Stimulated activated CD4-positive, alpha-beta T cell treated with anti-CD3 and anti-CD28 coated beads, Interleukin-1b, Interleukin-23, amount 100 ng/mL, for 4 hours (primary cell): ENCODE measurements at places on chromosomes 4 and X.

- DNase-seq, result no peak
Observed at GRCh38 chr4:83703752-83704151, 167.8 kb downstream of the GPAT3 start.

DNA sequence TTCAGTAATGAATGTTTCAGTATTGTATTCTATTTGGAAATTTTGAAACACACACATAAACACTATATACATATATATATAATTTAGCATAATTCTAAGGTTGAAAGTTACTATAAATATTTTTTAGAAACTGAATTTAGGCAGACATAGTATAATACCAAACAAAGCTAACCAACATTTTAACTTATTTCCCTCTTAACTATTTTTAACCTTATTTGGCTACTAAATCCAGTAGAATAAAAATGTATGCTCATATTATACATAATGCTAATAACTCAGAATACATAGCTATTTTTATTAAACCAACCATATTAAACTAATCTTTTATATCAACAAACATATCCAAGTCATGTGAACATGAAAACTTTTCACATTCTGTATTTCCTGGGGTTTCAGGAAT is 563.6 kb downstream of the ADGRL3 start:
- no peak for DNase-seq

DNA sequence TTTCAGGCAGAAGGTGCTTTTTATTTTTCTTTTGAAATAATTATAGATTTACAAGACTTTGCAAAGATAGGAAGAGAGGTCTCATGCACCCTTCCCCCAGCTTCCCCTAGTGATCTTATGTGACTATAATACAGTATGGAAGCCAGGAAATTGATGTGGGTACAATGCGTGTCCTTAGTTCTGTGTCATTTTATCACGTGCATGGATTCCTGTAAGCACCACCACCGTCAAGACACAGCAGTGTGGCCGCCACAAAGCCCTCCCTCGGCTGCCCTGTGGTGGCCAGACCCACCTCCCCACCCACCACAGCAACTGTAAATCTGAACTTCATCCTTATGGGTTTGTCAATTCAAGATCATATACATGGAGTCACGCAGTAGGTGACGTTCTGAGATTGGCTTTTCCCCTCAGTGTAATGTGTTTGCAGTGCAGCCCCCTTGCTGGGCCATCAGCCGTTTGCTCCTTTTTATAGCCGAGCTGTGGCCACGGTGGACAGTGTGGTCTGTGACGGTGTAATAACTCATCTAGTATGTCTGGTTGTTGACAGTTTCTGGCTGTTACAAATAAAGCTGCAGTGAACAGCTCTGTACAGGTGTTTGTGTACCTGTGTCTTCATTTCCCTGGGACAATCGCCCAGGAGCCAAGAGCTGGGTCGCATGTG is 10.9 kb upstream of the HTRA3 start:
- DNase-seq, result no peak

- DNase-seq, result no peak
Observed at GRCh38 chr4:92455951-92456350, 152.2 kb downstream of the GRID2 start.

DNA sequence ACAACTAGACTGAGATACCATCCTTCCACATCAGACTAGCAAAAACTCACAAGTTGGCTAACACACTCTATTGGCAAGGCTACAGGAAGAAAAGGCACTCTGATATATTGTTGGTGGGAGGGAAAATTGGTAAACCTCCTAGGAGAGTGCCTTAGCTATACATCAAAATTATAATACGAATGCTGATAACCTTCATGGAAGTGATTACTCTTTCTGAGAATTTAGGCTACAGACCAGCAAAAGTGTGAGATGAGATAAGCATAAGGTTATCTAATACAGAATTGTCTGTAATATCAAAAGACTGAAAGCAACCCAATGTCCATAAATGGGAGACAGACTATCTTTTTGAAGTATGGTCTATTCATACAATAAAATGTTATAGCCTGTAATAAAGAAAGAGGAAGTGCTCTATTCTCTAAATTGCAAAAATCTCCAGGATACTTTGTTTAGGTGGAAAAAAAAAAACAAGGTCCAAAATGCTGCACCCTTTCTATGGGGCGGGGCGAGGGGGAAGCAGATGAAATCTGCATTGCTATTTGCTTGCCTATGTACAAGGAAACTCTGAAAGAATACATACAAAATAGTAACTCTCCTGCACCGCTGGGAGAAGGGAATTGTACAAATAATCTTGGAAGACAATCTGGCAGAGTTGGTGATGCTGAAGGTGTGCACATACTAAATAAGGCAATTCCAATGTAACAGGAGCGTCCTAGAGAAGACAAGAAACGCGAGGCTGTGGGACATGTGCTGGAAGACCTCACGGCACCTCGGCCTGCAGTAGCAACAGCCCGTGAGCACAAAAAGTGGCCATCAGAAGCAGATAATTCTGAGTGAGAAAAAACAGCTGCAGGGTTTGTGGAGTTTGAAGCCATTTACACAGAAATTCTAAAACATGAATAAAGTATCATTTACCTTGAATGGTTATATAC is 109.7 kb downstream of the AFAP1 start:
- no peak for DNase-seq

DNA sequence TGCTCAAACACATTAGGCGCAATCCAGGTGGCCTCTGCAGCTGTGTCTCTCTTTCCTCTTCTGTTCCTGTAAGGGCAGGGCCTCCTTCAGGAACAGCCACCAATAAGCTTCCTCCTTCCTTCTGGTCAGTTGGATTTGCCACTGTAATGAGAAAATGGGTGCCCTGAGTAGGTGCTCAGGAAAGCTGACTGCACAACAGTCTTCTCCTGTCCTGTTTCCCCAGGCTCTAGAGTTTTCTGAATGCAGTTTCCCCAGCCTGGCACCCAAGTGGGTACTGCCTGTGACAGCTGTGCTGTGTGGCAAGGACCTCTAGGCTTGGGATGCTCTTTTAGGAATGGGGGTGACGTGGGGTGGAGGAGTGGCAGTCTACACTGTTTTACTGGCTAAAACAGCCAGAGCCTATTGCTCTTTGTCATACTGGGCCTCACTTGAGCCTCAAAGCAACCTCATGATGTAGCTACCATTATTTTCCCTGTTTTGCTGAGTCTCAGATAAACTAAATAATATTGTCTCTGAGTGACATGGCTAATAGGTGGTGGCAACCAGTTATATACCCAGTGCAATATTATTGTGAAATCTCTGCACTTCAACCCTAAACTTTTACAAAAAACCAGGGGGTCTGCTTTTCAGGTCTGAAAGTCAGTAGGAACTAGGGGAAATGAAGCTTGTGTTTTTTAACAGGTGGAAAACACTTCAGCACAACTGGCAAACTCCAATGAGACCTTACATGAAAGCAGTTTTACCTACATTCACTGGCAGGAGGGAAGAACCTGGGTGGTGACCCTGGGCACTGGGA is 1.2 kb downstream of the CXCL2 start:
- DNase-seq, result no peak

- no peak for DNase-seq
Observed at GRCh38 chrX:136272325-136272724, 21.1 kb upstream of the MAP7D3 start.

DNA sequence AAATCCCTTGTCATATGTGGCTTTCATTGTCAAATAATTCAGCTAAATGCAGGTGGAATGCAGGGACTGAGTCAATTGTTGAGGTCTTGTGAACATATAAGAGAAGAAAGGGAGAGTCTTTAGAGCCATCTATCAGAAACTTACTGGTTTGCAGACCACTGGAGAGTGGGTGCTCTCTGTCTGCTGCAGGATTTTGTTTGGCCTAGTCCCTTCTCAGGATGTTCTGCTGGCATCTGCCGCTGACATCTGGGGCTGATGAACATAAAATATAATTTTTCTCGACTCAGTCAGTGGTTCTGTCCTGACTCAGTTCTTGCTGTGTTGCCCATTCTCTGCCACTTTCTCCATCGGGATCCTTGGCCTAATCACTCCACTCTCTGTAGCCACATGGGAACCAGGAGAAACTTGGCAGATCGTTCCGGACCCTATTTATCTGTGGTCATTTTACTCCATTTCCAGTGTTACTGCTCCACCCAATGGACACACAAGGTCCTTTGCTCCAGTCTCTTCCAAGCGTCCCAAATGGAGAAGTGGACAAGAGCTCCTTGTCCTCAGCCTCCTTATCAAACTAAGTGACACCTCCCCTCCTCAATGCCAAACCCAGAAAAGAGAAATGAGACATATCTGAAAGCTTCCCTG is 436.2 kb downstream of the FAT4 start:
- no peak for DNase-seq

DNA sequence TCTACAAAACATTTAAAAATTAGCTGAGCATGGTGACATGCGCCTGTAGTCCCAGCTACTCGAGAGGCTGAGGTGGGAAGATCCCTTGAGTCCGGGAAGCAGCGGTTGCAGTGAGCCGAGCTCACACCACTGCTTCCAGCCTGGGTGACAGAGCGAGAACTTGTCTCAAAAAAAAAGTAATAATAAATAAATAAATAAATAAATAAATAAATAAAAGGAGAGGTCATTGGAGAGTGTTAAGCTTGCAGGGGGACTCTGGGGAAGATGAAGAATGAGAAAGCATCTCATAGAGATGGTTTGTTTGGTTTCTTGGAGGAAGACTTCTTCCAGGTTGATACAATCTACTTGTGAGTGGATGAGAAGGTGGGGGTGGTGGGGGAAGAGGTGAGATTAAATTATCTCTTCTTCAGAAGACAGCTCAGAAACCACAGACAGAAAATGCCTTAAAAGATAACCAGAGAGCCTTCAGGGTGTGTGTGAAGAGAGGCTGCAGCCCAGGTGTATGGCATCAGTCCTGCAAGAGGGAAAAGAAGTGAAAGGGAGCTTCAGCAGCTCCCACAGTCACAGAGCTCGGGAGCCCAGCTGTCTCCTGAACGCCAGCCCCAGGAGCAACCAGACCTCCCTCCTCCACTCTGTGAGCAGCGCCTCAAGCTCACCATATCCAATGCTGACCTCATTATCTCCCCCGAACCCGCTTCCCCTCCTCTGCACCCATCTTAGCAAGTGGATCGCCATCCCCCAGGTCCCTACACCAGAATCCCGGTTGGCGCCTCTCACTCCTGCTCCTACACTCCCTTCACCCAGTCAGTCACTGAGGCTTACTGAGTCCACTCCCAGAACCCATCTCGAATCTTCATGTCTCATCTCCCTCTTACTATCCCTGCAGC is 48.2 kb downstream of the RBM47 start:
- DNase-seq, result no peak

- DNase-seq, result no peak
Observed at GRCh38 chr4:153228512-153229140, 24.4 kb downstream of the TRIM2 start.

DNA sequence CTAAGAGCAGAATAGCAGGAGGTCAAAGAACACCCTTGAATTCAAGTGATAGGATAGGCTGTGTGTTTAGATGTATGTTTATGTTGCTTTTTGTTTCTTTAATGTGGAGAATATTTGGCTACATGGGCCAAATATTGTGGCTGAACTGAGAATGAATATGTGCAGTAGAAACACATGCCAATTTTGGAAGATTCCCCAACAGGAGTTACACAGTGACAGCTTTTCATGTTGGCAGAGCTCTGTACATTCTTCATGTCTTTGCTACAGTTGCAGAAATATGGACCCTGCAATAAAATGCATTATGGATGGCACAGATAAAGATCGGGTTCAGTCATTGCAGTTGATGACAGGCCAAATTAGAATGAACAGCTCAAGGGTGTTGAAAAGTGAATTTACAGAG is 82.8 kb upstream of the SLC4A4 start:
- DNase-seq, result no peak

GRCh38 chrX:131270080-131270479 is 19.0 kb downstream of the IGSF1 start:
- no peak for DNase-seq
